ENCODE measurements at places on chromosomes 1 and 21.
A peak's percentile ranks its signal among the peaks of the same experiment; 100 is the strongest.

GRCh38 chr1:82455342-82455741 is 654.6 kb downstream of the ADGRL2 start:
- no peaks in the 10 kb centered on the region for H3K4me1 ChIP-seq
- no peak overlapping the region for H3K4me3 ChIP-seq
- H3K27me3 ChIP-seq = no peaks in the 10 kb centered on the region
- no peak overlapping the region for H3K27ac ChIP-seq
- DNase-seq = no peak

GRCh38 chr1:998745-998994 is 1.2 kb downstream of the HES4 start:
- peak overlapping the region; percentile 83 for H3K4me3 ChIP-seq
- H3K27ac ChIP-seq = peak overlapping the region; percentile 100
- H3K36me3 ChIP-seq = no peaks in the 10 kb centered on the region
- DNase-seq = no peak
- peaks cover 45% of the 10 kb centered on the region for H3K27me3 ChIP-seq
- H3K4me1 ChIP-seq = peaks cover 46% of the 10 kb centered on the region

GRCh38 chr1:25456502-25456901 is 25.8 kb downstream of the MACO1 start:
- no peak overlapping the region for H3K27ac ChIP-seq
- no peaks in the 10 kb centered on the region for H3K27me3 ChIP-seq
- H3K4me1 ChIP-seq = peaks cover 6% of the 10 kb centered on the region
- no peak for DNase-seq
- no peak overlapping the region for H3K4me3 ChIP-seq

- H3K4me3 ChIP-seq = no peak overlapping the region
- no peaks in the 10 kb centered on the region for H3K4me1 ChIP-seq
- no peak overlapping the region for H3K27ac ChIP-seq
- no peaks in the 10 kb centered on the region for H3K36me3 ChIP-seq
- no peak for DNase-seq
These were observed 1443.7 kb downstream of the MRPL39 start for GRCh38 chr21:24163539-24163938.

- H3K4me1 ChIP-seq = peaks cover 18% of the 10 kb centered on the region
- no peak overlapping the region for H3K4me3 ChIP-seq
- DNase-seq = no peak
- no peak overlapping the region for H3K27ac ChIP-seq
- no peaks in the 10 kb centered on the region for H3K36me3 ChIP-seq
These were observed 30.1 kb upstream of the DPT start for GRCh38 chr1:168759077-168759476.

- no peak overlapping the region for H3K4me3 ChIP-seq
- H3K36me3 ChIP-seq = peaks cover 43% of the 10 kb centered on the region
- H3K27ac ChIP-seq = peak overlapping the region; percentile 92
- no peak for DNase-seq
These were observed 1.7 kb downstream of the CC2D1B start for GRCh38 chr1:52364235-52364839.

GRCh38 chr1:200368556-200368955 is 41.3 kb downstream of the ZNF281 start:
- no peaks in the 10 kb centered on the region for H3K27me3 ChIP-seq
- no peak overlapping the region for H3K27ac ChIP-seq
- no peak overlapping the region for H3K4me3 ChIP-seq
- H3K4me1 ChIP-seq = peaks cover 7% of the 10 kb centered on the region
- no peak for DNase-seq
- H3K36me3 ChIP-seq = no peaks in the 10 kb centered on the region

GRCh38 chr1:25611843-25612242 is 4.7 kb upstream of the MAN1C1 start:
- peak; percentile 39 for DNase-seq
- H3K4me3 ChIP-seq = no peak overlapping the region
- no peak overlapping the region for H3K27ac ChIP-seq
- no peaks in the 10 kb centered on the region for H3K36me3 ChIP-seq
- no peaks in the 10 kb centered on the region for H3K27me3 ChIP-seq
- peaks cover 41% of the 10 kb centered on the region for H3K4me1 ChIP-seq

GRCh38 chr1:196400478-196401451 is 207.5 kb downstream of the KCNT2 start:
- H3K27me3 ChIP-seq = no peaks in the 10 kb centered on the region
- no peak overlapping the region for H3K4me3 ChIP-seq
- H3K36me3 ChIP-seq = no peaks in the 10 kb centered on the region
- H3K27ac ChIP-seq = no peak overlapping the region

DNA sequence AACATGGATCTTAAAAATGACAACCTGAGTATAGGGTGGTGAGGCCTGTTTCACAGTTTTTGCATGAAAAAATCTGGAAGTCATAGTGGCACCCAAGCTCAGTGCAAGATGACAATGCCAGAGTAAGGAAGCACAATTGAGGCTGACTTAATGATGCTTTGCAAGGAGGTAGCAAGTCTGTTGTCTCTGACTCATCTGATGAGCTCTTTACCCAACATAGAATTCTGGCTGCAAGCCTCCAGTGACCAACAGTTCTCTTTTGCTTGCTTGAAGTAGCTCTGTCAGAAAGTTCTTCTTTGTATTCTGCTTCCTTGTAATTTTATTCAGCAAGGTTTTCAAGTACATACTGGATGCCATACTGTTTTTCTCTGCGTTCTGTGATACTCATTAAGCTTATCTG is 117.1 kb downstream of the FOXD2 start:
- no peaks in the 10 kb centered on the region for H3K27me3 ChIP-seq
- no peak overlapping the region for H3K4me3 ChIP-seq
- no peaks in the 10 kb centered on the region for H3K36me3 ChIP-seq

DNA sequence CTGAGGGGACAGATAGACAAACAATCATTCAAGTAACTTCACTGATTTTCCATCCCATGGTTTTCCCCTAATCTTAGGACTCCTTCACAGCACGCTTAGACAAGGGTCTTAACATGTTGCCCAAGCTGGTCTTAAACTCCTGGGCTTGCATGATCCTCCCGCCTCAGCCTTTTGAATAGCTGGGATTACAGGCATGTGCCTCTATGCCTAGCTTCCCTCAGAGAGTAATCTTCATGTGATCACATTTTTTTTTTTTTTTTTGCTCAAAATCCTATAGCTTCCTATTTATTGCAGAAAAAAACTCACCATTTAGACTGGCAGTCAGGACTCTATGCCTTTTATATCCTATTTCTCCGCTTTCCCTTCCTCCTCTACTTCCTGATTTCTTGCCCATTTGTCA is 90.4 kb upstream of the DPH5 start:
- H3K4me1 ChIP-seq = no peaks in the 10 kb centered on the region
- H3K27ac ChIP-seq = no peak overlapping the region
- H3K27me3 ChIP-seq = no peaks in the 10 kb centered on the region
- DNase-seq = no peak
- no peak overlapping the region for H3K4me3 ChIP-seq
- H3K36me3 ChIP-seq = no peaks in the 10 kb centered on the region

- no peaks in the 10 kb centered on the region for H3K27me3 ChIP-seq
- H3K36me3 ChIP-seq = no peaks in the 10 kb centered on the region
- no peak for DNase-seq
- no peak overlapping the region for H3K27ac ChIP-seq
- H3K4me3 ChIP-seq = no peak overlapping the region
- peaks cover 17% of the 10 kb centered on the region for H3K4me1 ChIP-seq
These were observed 102.6 kb upstream of the PPP2R5A start for GRCh38 chr1:212182579-212182978.

DNA sequence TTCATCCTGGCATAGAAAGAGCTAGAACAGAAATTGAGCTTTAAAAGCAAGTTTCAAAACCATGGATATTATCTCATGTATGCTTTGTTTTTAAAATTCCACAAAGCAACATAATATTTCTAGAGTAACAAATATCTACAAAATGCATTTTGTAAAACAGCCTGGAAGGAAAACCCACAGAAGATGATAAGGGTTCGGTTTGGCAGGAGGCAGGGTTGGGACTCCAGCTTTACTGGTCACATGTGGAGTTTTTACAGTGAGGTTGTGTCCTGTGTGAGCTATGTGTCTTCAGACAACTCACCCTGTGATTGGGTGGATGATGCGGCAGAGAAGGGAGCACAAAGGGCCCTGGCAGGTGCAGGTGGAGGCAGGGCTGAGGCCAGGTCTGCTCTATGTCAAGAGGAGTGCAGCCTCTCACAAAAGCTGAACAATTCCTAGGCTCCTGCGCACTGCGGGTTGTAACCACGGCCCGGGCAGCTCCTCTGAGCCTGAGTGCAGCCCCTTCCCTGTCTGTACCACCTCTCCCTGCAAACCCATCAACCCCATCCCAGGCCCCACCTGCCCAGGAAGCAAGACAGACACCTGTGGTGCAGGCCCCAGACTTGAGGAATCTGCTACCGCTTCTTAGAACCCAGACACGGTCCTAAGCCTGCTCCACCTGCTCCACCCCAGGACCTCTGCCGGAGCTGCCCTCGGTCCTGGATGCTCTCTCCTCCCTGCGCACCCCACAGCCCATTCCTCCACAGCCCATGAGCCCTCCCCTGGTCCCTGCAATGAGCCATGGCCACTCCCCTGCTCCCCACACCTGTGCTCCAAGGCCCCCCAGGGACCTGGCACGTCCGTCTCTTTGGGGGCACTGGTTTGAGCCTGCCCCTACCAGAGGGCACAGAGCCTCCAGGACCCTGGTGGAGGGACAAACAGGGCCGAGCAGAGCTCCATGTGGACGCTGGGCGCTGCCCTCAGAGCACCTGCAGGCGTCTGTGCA is 2.8 kb upstream of the COL18A1 start:
- H3K4me3 ChIP-seq = no peak overlapping the region
- H3K4me1 ChIP-seq = peaks cover 27% of the 10 kb centered on the region
- H3K27ac ChIP-seq = no peak overlapping the region
- no peak for DNase-seq

- DNase-seq = no peak
- no peaks in the 10 kb centered on the region for H3K27me3 ChIP-seq
- peak overlapping the region; percentile 27 for H3K27ac ChIP-seq
- H3K4me1 ChIP-seq = peaks cover 33% of the 10 kb centered on the region
- H3K36me3 ChIP-seq = no peaks in the 10 kb centered on the region
These were observed 106.5 kb upstream of the SLC45A1 start for GRCh38 chr1:8211251-8211882.

- peaks cover 35% of the 10 kb centered on the region for H3K4me1 ChIP-seq
- no peaks in the 10 kb centered on the region for H3K36me3 ChIP-seq
- no peak for DNase-seq
- H3K27me3 ChIP-seq = no peaks in the 10 kb centered on the region
These were observed 100.0 kb downstream of the ETS2 start for GRCh38 chr21:38905752-38906151.

DNA sequence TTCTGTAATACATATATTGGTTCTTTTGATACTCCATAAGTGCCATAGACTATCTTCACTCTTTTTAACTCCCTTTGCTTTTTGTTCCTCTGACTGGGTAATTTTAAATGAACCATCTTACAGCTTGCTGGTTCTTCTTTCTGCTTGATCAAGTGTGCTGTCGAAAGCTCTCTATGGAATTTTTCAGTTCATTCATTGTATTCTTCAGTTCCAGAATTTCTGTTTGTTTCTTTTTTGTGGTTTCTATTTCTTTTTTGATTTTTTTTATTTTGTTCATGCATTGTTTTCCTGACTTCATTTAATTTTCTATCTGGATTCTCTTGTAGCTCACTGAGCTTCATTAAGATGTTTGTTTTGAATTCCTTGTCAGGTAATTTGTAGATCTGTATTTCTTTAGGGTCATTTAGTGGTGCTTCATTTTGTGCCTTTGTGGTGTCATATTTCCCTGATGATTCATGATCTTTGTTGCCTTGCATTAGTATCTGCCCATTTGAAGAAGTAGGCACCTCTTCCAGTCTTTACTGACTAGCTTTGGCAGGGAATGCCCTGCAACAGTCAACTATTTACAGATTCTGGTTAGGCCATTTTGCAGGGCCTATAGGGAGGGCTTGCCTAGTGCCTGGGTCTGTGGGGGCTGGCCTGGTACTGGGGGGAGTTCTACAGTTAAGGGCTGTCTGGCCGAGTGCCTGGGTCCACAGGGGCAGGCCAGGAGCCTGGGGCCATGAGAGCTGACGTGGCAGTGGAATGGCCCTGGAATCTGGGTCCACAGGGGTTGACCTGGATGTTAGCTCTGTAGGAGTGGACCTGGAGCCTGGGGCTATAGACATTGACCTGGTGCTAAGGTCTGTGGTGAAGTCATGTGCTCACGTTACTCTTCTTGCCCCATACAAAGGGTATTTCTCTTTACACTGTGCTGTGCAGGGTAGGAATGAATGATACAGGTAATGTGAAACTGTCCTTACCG is 89.7 kb downstream of the MAGI3 start:
- H3K27me3 ChIP-seq = no peaks in the 10 kb centered on the region
- no peak for DNase-seq
- H3K36me3 ChIP-seq = no peaks in the 10 kb centered on the region
- no peaks in the 10 kb centered on the region for H3K4me1 ChIP-seq
- no peak overlapping the region for H3K4me3 ChIP-seq
- no peak overlapping the region for H3K27ac ChIP-seq

Data from esophagus muscularis mucosa (tissue), 4 donors.